ENCODE measurements at places on chromosomes 5 and 9.

DNA sequence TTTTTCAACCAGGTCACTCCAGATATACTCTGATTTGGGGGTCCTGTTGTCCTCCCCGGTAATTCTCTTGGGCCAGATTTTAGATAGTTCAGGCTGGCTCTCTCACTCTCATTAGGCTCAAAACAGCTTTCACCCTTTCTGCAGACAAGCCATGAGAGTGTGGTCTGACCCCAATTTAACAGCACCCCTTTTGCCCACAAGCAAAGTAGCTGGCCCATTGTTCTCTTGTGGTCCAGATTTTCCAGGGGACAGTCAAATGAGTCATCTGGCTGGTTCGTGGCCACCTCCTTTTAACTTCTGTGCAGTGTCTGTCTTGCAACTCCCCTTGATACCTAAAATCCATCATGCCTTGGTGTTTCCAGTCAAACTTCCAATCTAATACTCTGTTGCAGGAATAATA is 16.5 kb downstream of the BHMT2 start:
- DNase-seq, result no peak

- DNase-seq, result peak; percentile 29
Observed at GRCh38 chr5:32504989-32505596, 60.6 kb upstream of the ZFR start.

DNA sequence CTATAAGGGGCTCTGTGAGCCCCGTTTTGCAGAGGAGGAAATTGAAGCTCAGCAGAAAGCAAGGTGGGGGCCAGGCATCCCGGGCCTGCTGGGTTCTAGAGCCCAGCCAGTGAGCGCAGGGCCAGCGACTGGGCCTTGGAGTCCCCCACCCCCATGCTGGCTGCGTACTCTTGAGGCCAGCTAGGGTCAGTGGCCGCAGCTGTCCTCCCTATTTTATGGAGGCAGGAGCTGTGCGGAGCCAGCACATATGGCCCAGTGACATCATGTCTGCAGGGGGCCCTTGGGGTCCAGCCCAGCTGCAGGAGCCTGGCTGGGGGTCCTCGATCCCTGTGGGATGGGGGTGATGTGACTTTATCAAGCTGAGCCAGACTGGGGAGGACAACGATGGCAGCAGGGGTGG is 71.3 kb downstream of the HMCN2 start:
- DNase-seq, result no peak

DNA sequence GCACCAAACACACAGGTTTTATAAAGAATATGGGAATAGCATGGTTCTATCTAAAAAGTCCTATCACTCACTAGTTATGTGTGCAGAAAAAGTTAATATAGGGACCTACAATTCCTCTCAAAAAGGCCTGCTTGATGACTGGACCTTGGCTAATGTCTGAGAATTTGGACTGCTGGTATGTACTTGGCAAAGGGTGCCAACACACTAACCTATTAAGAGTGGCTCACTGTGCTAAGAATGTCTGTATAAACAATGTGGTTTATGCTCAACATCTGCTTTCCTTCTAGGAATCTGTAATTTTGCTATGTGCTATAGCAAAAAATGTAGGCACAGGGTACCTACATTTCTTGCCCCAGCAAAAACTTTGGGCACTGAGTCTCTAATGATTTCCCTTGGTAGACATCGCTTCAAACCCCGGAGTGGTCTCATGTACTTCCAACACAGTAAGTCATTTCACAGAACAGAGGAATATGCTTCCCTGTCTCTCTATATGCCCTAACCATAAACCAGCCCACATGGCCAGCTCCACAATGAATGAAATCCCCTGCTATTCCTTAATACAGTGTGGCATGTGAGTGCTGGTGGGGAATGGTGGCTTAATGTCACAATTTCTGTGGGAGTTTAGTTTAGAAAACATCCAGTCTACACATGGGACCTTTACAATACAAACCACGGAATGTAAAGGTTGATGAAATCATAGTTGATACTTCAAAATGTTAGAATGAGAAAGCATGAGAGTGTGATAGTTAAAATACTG is 101.7 kb downstream of the UBAP2 start:
- no peak for DNase-seq

DNA sequence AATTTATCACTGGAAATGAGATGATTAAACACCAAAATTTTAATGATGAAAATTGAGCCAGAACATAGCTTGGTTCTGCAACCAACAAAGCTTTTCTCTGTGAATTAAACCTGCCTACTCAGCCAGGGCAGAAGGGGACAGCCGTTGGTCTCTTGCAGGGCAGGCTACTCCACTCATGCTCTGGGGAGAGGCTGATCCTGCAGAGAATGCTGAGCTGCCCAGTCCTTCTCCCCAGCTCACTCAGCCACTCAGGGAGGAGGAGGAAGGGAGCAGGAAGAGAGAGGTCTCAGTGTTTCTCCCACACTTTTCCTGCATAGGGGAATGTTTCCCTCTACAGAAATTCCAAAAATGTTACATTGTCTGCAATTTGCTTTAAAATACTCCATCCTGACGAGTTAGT is 40.4 kb upstream of the HMHB1 start:
- no peak for DNase-seq

- no peak for DNase-seq
Observed at GRCh38 chr5:136006761-136007251, 22.0 kb upstream of the TGFBI start.

GRCh38 chr5:177405805-177406204 is 3.6 kb downstream of the F12 start:
- DNase-seq, result peak; percentile 87

DNA sequence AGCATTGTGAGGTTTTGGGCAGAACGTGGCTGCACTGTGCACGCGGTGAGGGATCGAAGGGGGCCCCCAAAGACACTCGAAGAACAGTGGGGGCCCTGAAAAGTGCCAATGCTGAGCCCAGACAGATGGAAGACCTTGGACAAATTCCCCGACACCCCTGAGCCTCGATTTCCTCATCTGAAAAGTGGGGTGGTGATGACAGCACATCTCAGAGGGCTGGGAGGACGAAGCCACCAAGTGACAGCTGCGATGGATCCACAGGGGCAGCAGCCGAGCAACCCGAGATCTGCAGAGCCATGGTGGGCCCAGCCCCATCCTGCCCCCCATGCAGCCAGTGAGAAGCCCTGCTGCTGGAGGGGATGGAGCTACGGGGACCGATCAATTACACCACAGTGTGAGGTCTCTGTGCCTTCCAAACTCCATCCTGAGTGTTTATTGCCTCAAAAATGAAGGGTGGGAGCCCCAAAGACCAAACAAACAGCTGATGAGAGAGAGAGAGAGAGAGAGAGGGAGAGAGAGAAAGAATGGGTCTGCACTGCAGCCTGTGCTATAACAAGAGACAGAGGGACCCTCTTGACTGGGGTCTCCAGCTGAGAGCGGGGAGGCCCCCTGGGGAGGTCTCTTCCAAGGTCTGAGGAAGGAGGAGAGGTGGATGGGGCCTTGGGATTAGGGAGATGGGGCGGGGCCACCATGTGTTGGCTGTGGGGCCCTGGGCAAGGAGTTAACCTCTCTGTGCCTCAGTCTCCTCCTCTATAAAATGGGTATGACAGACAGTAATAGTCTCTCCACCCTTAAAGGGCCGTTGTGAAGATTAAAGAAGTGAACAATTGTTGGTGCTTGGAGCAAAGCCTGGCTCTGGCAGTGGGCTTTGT is 134.4 kb upstream of the IER5L start:
- no peak for DNase-seq

Measured in MV-4-11 (cell line).